ENCODE measurements at places on chromosomes 13 and 19.

DNA sequence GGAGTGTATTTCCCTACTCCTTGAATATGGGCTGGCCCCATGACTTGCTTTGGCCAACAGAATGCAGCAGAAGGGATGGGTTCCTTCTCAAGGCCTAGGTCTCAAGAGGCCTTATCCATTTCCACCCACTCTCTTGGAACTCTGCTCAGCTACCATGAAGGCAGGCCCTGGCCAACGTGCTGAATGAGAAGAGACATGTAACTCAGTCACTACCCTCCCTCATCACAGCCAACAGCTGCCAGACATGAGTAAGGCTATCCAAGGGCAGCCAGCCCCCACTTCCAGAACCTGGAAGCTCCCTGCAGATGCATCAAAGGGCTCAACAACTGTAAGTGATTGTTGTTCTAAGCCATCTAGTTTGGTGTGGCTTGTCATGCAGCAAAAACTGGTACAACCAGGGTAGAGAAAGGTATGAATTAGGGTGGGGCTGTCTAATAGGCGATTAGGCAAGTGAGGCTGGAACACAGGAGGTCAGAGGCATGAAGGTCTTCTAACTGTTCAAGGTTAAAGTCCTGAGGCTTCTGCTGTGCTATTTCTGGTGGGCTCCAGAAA lies 1.4 kb upstream of the RASL11A start:
- no peak for DNase-seq

- DNase-seq, result no peak
These were observed 51.4 kb downstream of the EFNB2 start for GRCh38 chr13:106484084-106484483.

- no peak for DNase-seq
These were observed 34.2 kb downstream of the GNG7 start for GRCh38 chr19:2668175-2668763.

DNA sequence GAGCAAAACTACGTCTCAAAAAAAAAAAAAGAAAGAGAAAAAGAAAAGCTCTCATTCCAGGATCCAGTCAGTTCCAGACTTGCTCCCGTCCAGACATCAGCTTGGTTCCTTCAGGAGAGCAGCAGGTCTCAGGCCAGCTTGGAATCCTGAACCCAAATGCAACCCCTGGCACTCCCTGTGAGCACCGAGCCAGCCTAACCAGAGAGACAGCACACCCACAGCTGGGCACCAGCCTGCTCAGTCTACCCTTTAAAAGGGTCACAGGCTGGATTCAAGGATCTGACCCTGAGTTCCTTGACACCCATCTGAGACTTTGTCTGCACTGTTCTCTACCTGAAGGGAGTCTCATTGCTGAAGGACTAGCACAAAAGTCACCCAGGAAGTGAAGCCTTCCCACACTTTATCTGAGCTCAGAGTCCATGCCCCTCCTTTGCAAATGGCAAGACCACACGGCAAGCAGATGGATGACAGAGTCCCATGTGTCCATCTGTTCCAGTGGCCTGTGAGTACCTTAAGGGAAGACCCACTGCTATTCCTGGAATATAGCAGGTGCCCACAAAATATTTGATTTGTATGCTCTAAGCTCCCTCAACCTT lies 1.4 kb downstream of the PEPD start:
- no peak for DNase-seq

GRCh38 chr13:105937451-105937850 lies 598.0 kb downstream of the EFNB2 start:
- DNase-seq, result no peak

GRCh38 chr19:9906475-9907087 lies 29.7 kb downstream of the OLFM2 start:
- DNase-seq, result no peak

- no peak for DNase-seq
These were observed 1600.9 kb upstream of the MIR17HG start for GRCh38 chr13:89746554-89746953.

GRCh38 chr19:18007917-18008673 lies at the start of gene ARRDC2:
ARRDC2 (plus strand) TSS chr19:18008170; CDS start chr19:18008311, 141 bp downstream.
- peak; percentile 75 for DNase-seq

GRCh38 chr19:38734426-38735256 lies 9.6 kb downstream of the CAPN12 start:
- DNase-seq, result no peak

DNA sequence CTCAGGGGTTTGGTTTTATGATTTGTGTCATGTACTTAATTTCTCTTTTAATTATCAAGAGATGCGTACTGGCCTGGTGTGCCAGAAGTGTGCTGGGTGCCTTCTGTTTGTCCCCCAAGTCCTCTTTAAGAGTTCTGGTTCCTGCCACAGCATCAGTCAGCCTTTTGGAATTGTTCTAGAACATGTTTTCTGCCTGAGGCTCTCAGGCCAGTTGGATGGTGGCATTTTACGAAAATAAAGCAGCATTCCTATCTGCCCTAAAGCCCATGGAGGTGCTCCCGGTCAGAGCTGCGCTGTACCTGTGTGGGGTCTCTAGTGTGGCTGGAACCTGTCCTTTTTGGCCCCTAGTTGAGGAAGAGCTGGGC lies 54.1 kb downstream of the TSSK6 start:
- no peak for DNase-seq

GRCh38 chr19:5608291-5608690 lies 14.3 kb downstream of the SAFB2 start:
- no peak for DNase-seq

DNA sequence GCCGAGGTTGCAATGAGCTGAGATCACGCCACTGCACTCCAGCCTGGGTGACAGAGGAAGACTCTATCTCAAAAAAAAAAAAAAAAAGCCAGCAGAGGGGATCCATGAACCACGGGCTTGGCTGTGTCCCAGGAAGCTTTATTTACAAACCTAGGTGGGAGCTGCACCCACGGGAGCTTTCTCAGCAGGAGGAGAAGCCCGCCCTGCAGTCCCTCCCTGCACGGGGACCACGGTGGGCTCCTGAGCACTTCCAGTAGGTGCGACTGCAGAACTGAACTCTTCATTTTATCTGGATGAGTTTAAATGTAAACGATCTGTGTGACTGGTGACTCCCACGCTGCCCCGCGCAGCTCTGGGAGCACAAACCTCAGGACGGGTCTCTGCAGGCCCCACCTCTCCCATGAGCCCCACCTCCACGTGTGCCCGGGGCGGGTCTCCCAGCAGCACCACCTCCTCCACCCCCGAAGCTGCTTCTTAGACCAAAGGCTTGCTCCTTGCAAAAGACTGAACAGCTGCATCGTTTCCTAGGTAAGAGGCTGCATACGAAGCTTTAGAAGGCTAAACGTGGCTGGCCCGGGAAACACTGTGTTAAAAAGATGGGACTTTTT lies 66.4 kb downstream of the SPACA7 start:
- no peak for DNase-seq

GRCh38 chr13:113207890-113208420 lies 514 bp downstream of the PCID2 start:
- no peak for DNase-seq
